ENCODE measurements at places on chromosomes 7 and 10.

DNA sequence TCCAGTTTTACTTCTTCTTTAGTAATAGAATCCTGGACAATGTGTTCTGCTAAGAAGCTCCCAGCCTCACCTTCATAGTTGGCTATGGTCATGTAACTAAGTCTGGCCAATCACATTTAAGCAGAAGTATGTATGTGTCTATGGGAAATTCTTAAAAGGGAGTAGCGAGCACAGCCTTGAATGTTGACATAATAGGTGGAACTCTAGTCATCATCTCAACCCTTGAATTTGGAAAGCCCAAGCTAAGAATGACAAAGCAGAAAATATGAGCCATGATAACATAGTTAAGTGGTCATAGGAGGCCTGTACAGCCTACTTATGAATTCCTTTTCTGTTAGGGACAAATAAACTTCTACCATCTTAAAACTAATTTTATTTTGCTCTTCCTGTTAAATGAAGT is 134.1 kb downstream of the MAGI2 start:
- DNase-seq, result no peak

GRCh38 chr10:124632064-124632531 is 112.1 kb downstream of the FAM53B start:
- no peak for DNase-seq

DNA sequence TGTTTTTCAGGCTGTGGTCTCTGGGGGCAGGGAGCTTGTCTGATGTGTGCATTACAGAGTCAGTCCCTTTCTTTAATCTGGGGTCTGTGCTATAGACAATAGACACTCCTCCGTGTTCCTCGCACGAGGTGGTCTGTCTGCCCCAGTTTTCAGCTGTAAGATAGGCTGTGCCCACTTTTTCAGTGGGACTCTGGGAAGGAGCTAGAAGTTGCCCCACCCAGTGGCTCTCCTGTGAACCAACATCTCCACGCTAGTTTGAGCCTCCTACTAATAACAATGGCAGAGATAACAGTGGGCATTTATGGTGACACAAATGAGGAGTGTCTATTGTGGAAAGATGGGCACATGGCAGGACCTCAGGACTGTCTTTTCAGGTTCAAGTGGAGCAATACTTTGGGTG is 44.0 kb downstream of the ADRB1 start:
- no peak for DNase-seq

DNA sequence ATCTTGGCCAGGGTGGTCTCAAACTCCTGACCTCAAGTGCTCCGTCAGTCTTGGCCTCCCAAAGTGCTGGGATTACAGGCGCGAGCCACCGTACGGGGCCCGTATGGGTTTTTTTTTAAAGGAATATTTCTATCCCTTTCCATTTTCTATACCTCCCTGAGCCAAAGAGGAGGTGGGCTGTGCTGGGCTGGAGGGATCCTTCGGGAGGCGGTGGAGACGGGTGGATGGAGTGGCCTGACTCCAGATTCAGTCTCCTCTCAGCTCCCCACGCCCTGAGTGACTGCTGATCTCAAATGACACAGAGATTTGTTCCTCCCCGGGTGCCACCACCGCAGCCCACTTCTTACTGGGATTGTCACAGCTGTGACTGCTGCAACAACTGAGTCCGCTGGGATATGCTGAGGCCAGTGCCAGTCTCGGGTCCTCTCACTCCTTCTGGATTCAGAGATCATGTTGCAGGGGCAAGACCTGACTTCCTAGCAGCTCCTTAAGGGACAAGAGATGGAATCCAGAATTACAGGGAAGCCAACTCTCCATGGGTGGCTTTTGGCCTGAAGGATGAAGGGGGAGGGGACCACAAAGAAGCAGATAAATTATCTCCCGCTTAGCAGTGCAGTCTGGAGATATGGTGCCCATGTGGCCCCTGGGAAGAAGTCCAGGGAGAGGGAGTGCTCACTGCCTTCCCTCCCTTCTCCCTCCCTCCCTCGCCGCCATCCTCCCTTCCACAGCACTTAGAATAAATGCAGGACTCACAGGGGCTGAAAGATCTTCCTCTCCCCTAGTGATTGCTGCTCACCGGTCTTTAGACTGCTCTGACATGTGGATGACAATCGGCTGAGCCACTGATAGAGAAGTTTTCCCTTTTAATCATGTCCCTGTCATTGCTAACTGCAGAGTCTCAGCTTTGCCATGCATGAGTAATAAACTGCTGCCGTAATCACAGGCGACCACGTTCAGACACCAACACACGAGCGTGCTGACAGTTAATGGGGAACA is 14.3 kb downstream of the GALNT17 start:
- no peak for DNase-seq

DNA sequence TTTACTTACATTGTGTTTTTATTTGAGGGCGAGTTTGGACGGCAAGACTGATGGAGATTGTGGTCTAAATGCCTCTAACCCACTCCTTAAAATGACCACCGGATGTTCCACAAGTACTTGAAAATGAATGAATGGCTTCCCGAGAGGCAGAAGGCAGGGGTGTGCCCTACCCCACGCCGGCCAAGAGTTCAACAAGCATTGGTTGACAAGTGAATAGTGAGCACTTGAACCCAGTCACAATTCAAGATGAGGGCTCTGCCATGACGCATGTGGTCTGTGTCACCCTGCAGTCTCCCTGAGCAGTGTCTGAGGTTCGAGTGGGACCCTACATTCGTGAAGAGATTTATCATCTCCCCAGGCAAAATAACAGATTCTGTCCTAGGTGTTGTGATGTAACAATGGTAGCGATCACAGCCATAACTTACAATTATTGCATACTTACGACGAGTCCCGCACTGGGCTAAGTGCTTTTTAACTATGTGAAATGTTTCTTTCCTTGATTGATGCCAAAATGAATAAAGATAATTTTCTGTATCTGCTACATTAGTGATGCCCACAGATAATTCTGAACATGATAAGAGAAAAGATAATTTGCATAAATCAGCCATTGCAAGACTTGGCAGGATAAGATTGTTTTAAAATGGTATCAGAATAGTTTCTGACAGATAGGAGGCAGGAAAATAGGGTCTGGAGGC is 305.4 kb downstream of the WDR37 start:
- DNase-seq, result no peak
